Iris pigment epithelial cell (primary cell): ENCODE measurements at places on chromosomes 13 and 19.

DNA sequence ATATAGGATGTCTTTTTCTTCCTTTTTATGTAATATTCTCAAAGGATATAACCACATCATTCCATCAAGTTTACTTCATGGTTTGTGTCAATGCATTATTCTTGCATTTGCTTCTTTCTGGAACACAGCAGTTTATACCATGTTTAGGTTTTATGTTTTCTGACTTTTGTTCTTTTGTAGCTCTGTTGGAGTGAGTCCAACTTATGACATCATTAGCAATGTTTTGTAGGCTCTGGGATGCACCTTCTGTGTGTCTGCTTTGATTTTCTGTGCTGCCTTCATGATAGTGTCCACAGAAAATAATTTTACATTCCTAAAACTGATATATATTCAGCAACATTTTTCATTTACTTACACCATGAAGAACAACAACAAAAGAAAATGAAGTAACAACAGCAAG lies 68.9 kb downstream of the SHISA2 start:
- DNase-seq, result no peak

- DNase-seq, result peak; percentile 45
These were observed 161.2 kb downstream of the FOXO1 start for GRCh38 chr13:40505196-40505595.

DNA sequence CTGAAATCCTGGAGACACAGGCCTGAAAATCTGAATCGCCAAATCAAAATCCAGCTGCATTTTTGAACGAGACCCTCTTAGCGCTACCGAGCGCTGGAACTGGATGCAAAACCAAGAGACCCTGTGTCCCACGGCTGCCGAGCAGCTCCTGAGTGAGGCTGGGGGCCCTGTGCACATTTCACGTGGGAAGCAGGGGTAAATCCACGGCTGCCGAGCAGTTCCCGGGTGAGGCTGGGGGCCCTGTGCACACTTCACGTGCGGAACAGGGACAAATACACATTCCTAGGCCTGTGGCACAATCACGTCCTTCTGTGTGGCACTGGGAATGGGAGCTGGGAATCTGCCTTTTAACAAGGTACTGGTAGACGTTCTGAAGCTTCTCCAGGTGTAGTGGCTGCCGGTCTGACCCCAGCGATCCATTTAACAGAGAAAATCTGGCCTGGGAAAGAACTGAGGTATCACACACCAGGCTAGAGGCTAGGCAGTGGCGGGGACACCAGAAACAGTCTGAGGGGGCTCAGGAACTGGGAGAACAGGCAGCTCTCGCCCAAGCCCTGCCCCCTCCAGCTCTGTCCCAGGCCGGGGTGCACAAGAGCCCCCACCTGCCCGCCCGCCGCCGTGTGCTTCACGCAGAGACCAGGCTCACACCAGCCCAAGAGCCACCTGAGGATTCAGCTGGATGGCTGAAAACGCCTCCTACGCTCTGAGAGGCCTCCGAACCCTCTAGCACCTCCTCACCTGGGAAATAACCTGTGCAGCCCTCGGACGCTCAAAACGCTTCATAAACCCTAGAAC lies 11.0 kb upstream of the C2CD4C start:
- no peak for DNase-seq

DNA sequence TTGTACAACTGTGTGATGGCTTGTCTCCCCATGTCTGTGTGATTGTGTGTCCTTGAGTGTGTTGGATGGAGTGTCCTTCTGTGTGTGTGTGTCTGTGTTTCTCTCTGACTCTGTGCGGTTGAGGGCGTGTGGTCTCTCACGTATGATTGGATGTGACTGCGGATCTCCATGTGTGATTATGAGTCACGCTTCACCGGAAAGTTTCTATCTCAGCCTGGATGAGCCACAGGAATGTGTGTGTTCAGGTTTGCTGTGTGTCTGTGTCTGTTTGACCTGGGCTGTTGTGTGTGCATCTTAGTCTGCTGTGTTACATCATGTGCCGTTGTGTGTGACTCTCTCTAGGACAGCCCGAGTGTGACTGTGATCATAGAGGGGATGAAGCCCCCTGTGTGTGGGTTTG lies 15.5 kb upstream of the ZNF835 start:
- DNase-seq, result peak; percentile 11
